ENCODE measurements at places on chromosomes 2 and 18. TPM values are rescaled to one million over a fixed set of nuclear protein-coding genes. Genes with fewer than 3 reads are reported as not detected.

DNA sequence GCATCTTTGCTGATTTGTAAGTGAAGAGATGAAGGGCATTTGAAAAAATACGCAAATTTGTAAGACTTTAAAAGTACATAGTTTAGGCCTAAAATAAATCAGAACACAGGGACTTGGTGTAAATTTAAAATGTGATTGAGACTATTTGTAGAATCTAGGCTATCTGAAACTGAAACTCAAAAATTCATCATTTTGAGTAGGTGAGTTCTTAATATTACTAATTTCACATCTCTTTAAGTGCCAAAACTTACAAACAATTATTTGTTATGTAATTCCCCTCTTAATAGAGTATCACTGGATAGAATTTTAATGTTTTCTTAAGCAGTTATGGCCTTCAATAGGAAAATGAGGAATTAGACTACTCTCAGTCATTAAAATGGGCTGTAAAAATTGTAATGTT, 14.0 kb upstream of the HRH4 start:
- no peak for DNase-seq

DNA sequence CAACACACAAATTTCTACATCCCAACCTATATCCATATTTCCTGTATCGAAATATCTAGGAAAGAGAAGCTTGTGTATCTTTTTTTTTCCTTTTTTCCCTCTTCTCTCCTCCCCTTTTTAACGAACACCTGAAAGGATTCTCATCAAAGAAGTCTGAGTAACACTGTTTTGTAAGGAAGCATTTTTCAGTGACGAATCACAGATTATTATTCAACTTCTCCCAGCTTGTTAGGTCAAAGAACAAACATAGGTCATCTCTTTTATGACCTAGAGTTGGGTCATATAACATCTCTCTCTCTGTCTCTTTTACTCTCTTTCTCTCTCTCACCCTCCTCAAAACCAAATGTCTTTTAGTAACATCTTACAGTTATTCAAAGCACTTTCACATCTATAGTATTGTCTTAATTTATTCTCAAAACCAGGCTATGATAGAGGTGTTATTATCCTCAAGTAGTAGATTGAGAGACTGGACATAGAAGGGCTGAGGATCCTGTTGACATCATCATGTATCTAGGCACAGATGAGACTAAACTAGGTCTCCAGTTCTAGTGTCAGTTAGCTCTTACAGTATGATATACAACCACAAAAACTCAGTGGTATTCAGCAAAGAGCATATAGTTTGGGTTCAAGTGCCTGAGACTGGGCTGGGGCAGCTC, 80.1 kb upstream of the SPOPL start:
- DNase-seq = peak; percentile 45

- DNase-seq = peak; percentile 91
Observed at GRCh38 chr2:230757476-230757875, 44.8 kb downstream of the CAB39 start.

DNA sequence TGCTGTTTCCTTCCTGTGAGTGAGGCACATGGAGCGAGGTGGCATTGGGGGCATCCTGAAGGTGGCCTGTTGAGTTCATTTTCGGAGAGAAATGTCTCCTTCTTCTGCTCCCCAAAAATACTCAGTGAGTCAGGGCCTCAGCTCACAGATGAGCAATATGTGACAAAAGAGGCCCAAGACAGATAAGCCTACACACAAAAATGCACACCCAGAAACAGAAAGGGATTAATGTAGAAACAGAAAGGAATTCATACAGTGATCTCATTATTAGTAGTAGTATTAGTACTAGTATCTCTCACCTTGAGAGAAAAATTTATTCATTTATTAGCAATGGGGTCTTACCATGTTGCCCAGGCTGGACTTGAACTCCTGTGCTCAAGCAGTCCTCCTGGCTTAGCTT, 5.1 kb downstream of the GPR75 start:
- DNase-seq = no peak

DNA sequence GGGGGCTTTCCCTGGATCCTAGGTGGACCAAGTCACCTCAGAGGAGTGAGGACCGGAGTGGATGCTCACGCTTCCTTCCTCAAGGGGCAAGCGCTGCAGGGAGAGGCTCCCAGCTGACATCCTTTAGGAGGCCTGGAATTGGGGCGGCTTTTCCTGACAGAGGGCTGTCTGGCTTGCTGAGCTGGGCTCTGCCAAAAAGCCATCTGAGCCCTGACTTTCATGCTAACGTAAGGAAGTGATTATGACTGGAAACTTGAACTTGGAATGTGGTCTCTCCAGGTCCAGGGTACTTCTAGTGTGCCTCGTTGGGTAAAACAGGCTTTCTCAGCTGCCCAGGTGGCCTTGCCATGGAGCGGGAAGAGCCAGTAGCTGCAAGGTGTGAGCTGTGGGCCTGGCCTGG, 268.3 kb upstream of the SPRED2 start:
- DNase-seq = no peak

MOCOS gene
- polyA plus RNA-seq = 0.18 TPM

CTLA4 gene
- not detected for polyA plus RNA-seq

CAPG gene
- polyA plus RNA-seq = 107 TPM

MC4R gene
- polyA plus RNA-seq = not detected
